ENCODE measurements at places on chromosomes 4 and X.

DNA sequence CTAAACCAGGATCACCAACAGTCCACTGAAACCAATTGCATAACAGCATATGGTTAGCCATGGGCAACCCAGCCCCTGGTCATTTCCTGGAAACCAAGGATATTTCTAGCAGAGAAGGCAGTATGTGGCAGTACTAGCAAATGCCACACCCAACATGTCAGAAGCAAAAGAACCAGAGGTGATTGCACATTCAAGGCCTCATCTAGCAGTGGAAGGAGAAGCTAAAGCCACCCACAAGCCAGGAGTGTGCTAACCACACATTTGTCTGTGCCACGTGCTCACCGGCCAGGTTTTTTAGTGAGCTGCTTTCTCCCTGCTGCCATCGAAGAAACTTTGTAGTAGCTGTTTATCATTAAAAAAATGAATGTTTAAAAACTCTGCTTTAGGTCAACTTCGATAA is 42.0 kb downstream of the TEC start:
- no peak for DNase-seq

DNA sequence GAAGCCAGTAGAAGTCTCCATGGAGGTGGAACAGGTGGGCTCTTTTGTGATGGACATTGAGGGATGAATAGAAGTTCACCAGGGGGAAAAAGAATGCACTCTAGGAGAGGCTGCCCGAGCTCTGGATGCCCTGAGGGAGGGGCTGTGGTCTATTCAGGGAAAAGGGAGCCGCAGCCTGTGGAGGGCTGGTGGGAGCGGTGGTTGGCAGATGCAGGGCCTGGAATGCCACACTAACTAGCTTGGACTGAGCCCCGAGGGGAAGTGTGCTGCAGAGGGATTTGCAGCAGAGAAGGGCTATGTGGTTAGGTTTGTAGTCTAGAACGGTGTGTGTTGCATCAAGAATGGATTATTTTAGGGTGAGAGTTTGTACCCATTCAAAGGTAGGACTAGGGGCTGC is 29.5 kb upstream of the PSAPL1 start:
- no peak for DNase-seq

DNA sequence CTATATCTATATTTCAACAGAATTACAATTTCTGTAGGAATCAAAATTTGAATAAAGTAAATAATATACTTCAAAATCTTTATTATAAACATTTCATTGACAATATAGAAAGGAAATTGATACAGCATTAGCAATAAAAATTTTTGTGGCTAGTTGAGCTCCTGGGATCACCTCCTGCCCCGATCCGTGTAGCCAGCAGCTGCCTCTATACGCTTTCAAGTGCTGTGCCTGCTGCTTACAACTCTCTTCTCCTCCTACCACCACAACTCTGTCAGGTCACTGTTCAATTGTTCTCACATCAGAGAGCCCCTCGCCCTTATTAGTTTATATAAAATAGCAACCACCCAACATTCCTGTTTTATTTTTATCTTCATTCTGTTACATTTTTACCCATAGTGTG is 27.6 kb downstream of the INPP4B start:
- DNase-seq = no peak

- no peak for DNase-seq
Measured at GRCh38 chrX:26889574-26889973, 573.6 kb downstream of the PPP4R3C start.

GRCh38 chrX:74535408-74536151 is 78.8 kb downstream of the RLIM start:
- DNase-seq = peak; percentile 50

DNA sequence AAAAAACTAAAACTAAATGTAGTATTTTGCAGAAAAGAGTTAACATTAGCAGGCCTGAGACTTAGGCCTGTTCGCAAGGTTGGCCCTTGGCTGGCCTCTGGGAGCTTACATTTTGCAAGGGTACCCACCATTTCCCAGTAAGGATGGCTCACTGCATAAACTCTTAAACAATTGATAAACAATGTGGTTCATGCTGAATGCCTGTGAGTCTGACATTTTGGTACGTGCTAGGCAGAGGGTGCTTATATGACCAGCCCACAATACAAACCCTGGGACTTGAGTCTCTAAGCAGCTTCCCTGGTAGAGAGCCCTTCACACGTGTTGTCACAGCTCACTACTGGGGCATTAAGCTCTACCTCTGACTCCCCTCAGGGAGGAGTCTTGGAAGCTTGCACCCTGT is 7.4 kb downstream of the PRPS2 start:
- DNase-seq = no peak

DNA sequence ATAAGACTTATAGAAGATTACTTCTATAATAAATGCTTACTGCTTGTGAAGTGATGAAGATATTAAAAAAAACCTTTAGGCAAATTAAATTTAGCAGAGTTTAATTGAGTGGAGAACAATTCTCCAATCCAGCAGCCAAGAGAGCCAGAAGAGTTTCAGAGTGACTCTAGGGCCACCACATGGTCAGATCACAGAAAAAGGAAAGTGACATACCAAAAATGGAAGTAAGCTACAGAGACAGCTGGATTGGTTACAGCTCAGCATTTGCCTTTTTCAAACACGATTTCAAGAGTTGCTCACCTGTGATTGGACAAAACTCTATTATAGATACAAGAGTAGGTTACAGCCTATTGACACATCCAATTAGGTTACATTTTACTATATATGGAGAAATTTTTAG is 79.0 kb upstream of the TRAM1L1 start:
- DNase-seq = no peak

GRCh38 chrX:105706041-105706440 is 116.3 kb upstream of the NRK start:
- DNase-seq = no peak

- no peak for DNase-seq
Measured at GRCh38 chrX:124015721-124016120, 54.2 kb downstream of the STAG2 start.

DNA sequence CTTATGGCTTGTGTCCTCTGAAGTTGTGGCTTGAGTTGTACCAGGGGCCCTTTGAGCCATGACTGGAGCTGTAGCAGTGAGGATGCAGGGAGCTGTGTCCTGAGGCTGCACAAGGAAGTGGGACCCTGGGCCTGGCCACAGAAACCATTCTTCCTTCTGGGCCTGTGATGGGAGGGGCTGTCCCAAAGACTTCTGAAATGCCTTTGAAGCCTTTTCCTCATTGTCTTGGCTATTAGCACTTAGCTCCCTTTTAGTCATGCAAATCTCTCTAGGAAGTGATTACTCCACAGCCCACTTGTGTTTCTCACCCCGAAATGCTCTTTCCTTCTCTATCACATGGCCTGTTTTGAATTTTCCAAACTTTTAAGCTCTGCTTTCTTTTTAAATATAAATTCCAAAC is 92.4 kb downstream of the FHDC1 start:
- DNase-seq = no peak

GRCh38 chr4:185149392-185149791 is 6.3 kb downstream of the SLC25A4 start:
- DNase-seq = no peak

GRCh38 chr4:3330707-3331106 is 37.9 kb downstream of the RGS12 start:
- DNase-seq = peak; percentile 75

- DNase-seq = no peak
Measured at GRCh38 chrX:153828308-153828707, 2.0 kb downstream of the PDZD4 start.

DNA sequence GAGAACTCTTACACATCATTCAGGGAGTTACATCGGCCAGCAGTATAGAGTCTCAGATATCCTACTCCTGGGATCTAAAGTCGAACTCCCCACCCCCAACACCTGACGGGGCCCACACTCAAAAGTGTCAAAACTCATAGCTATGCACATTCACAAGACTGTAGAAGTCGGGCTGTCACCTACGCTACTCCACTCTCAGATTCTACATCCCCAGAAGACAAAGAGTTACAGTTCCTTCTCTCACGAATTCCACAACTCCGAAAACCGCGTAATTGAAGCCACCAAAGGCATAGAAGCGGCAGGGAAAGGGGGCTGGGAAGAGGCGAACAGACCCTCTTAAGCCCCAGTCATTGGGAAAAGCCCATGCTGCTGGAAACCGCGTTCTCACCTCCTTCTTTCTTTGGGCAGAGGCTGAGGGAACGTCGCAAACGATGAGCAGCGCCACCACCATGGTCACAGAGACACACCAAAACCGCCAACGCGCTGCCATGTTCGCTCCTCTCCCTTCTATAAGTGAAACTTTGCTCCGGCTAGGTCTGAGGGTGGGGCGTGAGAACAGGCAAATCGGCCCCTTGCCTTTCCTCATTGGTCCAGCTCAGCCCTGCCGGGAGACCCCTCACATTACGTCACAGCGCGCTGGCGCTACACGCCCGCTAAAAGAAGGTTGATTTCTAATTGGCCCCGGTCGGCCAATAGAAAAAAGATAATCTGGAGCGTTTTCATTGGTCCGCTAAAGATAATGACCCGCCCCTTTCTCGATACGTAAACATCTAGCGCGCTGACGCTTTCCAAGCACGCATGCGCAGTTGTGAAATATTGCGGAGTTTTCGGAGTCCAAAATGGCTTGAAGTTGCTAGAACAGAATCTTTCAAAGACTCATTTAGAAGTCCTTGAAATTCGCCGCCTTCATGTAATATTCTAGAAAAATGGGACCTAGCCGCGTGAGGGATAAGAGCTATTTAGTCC is at the start of gene MAGT1:
MAGT1 (minus strand) TSS at position 515 of the 966 bp plus-strand sequence; CDS start at position 490, 25 bp downstream.
- peak; percentile 97 for DNase-seq

DNA sequence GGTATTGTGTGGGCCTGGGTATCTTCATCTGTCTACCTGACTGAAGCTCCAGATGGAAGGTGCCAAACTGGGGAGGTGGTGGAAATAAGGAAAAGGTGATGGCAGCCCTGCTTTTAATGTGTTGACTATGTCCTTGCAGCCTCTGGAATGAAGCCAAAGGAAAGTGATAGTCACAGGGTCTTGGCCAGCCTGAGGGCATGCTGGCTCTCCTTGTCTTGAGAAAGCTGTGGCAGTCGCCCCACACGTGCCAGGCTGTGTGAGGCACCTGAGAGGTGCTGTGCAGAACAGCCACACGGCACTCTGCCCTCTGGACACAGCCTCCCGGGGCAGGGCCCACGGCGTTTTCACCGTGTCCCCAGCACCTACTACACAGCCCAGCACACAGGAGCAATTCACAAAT is 77.6 kb downstream of the NAT8L start:
- no peak for DNase-seq

DNA sequence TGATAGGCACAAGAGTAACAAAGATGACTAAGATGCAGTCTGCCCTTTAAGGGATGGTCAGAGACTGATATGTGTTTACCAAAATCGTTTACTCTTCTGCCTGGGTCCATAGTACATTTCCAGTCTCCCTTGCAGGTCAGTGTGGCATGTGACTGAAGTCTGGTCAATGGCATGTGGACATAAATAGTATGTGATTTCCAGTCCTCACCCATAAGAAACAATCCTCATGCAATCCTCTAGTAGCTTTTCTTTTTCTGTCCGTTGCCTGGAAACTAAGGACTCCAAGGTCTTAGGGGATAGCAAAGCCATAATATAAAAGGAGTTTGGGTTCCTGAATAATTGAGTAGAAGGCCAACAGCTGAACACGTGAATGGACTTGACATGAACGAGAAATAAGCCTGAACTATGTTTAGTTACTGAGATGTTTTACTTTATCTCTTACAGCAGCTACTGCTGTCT is 1.1 kb downstream of the SLC9B2 start:
- peak; percentile 55 for DNase-seq

DNA sequence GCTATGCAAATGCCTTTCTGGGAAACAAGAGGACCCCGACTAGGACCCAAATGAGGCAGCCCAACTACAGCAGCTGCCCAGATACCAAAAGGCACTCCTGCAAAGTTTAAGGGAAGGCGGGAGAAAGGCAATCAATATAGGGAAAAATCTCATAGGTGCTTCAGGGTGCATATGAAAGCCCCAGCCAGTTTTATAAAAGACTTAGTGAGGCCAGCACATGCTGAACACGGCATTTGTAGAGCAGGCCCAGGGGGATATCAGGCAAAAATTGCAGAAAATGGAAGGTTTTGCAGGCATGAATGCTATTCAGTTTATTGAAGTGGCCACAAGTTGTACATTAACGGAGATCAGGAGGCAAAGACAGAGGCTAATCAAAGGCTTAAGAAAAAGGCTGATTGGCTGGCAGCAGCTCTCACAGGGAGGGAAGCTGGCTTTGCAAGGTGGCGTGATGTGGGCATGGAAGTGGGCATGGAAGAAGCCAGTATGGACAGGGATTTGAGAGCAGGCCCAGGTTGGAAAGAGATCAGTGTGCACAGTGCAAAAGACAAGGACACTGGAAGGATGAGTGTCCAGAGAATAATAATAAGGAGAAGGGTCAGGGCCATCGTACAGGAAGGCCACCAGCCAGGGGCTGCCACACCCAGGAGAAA is 37.7 kb upstream of the UGT2B7 start:
- DNase-seq = no peak

- peak; percentile 1 for DNase-seq
Measured at GRCh38 chrX:150983521-150984168, 510 bp downstream of the HMGB3 start.

DNA sequence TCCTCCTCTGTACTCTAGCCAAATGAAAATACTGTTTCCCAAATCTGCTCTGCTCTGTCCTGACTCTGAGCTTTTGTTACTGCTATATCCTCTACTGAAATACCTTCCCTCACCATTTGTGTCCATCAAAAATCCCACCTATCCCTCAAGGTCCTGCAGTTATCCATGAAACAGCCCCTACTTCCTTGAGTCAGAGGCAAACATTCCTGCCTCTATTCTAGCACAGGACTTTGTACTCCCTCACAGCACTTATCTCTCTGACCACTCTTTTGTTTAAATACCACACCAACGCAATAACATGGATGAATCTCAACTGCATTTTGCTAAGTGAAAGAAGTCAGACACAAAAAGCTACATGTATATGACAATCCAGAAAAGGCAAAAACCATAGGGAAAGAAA is 10.5 kb upstream of the RNF128 start:
- DNase-seq = no peak

- DNase-seq = no peak
Measured at GRCh38 chrX:44415639-44416386, 72.3 kb upstream of the EFHC2 start.

DNA sequence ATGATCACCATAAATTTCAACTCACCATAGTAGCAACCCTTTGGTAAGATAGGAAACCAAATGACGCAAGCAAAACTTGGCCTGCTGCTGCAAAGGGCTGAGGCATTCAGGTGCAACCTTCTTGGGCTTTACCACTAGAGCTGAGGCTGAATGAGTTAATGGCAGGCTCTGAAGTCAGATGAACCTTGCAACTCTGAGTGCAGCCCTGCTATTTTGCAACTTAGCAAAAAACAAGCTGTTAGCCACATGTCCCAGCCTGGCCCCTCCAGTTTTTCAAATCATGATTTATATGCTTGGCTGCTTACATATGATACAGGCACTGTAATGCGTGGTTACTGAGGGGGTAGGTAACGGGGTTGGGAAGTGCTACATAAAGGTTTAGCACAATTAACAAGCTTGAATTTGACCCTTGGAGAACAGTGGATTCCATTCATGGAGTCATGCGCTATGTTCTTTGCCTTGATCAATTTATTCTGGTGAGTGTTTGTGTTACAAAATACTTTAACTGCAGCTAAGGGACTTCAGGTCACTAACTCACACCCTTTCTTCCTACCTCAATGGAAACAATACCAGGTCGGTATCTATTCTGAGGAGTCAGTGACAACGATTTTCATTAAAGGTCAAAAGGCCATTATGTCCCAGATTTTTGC is 80.5 kb upstream of the PPARGC1A start:
- DNase-seq = no peak

GRCh38 chr4:125826801-125827695 is 512.3 kb downstream of the FAT4 start:
- DNase-seq = peak; percentile 37

- no peak for DNase-seq
Measured at GRCh38 chrX:116378961-116379360, 57.4 kb upstream of the SLC6A14 start.
